NCI-H1105 (cell line): ENCODE measurements at places on chromosomes 12 and 14.

- DNase-seq: no peak
Measured at GRCh38 chr12:66071549-66071948, 59.0 kb downstream of the LLPH start.

- DNase-seq: peak; percentile 5
Measured at GRCh38 chr12:79373896-79374499, 316.8 kb downstream of the PAWR start.

- DNase-seq: no peak
Measured at GRCh38 chr14:102454711-102455110, 54.9 kb downstream of the ANKRD9 start.

GRCh38 chr12:121669521-121669900 lies at the start of gene MORN3:
Gene MORN3, minus strand, starts transcription at chr12:121669654. Its CDS starts 171 bp downstream, at chr12:121669483.
- DNase-seq: no peak

- no peak for DNase-seq
Measured at GRCh38 chr14:62053188-62053587, 291.0 kb downstream of the SNAPC1 start.

GRCh38 chr14:59394268-59394667 lies 70.9 kb downstream of the GPR135 start:
- no peak for DNase-seq

DNA sequence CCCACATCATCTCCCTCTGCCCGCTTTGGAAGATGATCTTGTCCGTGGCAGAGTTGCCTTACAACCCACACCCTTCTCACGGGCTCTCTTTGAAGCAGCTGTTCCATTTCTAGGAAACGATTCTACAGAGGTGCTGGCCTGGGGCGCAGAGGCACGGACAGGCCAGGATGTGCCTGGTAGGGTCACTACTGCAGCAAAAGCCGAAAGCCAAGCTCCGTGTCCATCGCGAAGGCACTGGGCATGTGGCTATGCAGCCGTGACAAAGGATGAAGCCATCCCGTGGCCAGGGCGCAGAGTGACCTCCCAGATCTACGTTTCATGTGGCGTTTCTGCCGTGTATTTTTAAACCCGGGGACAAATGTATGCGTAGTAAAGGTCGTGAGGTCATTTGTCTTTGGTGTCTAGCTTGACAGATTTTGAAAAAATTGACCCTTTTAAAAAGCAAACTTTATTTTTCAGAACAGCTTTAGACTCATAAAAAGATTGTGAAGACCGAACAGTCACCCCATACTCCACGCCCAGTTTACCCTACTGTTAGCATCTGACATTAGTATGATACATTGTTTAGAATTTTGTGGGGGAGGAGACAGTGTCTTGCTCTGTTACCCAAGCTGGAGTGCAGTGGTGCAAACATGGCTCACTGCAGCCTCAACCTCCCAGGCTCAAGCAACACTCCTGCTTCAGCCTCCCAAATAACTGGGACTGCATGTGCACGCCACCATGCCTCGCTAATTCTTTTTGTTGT lies 40.4 kb upstream of the NCOR2 start:
- no peak for DNase-seq

DNA sequence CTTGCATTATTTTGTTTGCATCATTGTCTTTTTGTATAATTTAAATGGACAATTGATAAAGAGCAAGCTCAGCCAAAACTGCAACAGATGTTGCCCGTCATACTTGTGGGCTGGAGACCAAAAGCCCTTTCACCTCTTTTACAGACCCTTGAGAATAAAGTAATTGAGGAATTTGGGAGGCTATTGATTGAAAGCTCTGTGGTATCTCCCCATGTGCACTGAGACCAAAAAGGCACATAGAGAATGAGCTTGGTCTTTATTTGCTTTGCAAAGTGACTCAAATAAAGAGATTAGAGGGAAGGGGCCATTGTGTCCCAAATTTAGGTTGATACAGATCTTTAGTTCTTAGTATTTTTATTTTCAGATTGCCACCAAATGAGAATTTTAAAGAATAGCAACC lies 617.6 kb downstream of the TRHDE start:
- DNase-seq: no peak

DNA sequence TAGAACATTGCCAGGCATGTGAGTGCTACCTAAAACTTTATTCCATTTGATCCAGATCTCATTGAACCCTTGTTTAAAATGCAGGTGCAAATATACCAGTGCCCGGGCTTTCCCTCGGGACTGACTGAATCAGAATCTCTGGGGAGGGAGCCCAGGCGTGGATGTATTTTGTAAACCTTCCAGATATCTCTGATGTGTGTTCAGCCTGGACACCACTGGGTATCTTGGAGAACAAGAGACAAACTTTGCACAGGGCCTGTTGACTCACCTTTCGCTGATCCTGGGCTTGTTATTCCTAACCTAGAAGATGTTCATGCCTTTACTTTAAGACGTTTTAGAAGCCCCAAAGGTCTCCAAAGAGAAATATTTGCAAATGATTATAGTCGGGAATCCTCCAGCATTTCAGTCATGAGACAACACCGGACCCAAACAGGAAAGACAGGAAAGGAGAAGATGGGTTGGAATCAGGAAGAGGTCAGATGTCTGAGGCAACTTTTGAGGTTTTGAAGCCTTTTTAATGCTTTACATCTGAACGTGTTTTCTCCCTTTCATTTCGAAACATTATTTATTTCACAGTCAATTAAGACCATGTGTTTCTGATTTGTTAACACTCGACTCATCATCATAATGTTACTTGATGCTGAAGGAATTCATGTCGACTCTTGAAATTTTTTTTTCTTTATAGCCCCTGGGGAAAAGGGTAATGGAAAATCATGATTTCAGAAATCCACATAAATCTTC lies 118.6 kb downstream of the PLXNC1 start:
- DNase-seq: no peak

DNA sequence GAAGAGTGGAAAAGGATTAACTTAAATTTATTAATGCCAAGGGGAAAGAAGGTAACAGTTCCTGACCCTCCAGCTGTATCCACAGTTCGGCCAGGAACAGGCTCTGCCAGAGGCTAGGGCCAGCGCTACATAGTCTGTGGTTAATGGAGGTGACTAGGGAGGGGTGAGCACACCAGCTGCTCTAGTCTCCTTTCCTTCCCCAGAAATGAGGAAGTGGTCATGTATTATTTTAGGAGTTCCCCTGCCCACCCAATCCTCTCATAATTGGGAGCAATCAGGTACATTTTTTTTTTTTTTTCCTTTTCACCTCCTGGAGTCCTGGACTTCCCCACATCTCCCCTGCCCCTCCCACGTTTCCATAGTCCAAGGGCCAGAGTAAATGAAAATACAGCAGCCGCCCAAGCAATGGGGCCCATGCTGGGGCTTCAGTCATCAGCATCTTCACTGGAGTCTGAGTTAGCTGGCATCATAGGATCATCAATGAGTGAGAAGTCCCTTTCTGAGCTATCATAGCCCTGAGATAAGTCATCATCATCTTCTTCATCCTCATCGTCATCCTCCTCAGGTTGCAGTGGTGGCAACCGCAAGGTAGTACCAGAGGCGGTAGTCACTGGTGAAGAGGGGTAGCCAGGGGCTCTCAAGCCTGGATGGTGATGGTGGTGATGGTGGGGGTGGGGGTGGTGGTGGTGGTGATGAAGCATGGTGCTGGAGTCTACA lies 1.5 kb upstream of the SUPT16H start:
- no peak for DNase-seq

DNA sequence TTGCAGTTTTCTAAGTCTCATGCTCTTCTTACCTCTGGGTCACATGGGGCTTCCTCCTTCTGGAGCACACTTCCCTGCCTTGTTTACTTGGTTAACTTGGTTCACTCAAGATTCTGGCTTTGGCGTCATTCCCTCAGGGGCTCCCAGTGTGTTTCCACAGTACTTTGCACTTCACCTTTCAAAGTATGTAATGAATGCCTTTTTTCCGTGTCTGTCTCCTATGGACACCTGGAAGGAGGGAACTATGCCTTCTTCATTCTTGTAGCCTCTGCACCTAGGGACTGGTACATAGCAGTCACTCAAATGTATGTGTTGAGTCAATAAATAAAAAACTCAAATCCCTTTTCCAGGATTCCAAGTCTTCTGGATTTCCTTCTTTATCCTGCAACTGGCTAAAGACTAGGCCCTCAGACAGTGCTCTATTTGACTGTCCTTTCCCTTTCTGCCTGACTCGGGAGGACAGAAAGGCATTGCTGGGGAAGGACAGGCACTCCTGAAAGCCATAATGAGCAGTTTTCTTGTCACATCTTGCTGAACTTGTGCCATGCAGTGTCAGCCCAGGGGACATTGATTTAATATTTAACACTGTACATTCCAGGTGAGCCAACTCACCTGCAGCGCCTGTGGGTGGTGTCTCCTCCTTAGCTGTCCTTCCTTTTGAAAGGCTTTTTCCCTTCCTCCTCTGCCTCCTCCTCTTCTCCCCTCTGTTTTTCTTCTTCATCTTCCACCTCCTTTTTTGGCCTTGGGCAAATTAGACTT lies 12.8 kb downstream of the MYRFL start:
- no peak for DNase-seq

DNA sequence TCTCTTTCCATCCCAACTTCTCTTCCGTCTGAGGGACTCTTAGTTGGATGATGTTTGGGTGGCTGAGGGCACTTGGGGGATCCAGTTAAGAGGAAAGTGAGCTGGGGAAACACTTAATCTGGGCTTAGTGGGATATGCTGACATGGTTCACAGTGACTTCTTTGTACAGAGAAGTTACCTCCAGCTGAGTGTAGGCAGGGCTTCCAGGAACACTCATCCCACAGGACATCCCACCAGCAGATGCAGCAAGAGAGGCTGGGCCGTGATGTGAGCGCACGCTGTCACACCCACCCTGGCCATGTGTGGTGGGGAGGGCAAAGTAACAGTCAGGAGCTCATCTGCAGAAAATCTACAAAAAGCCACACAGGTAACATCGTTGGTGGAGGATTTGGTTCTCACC lies 832 bp upstream of the CACNA2D4 start:
- no peak for DNase-seq

DNA sequence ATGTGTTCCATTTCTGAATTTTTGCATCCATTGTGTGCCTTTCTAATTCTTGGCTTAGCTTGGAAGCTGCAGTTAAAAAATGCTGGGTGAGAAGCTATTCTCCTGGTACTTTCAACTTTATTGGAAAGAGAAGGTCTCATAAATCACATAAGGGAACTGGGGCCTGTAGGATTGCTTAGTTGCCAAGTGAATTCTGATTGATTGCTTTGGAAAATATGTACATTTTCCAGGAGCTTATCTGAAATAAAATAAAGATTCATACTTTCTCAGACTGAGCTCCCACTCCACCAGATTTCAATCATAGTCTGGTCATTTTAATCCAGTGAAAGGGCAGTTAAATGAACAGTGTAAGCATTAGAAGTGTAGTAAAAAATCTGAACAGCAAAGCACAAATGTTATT lies 50.0 kb upstream of the PRICKLE1 start:
- DNase-seq: no peak

- no peak for DNase-seq
Measured at GRCh38 chr12:31120392-31121008, 46.8 kb downstream of the DDX11 start.

- no peak for DNase-seq
Measured at GRCh38 chr14:103362780-103363179, 22.4 kb upstream of the MARK3 start.

- DNase-seq: no peak
Measured at GRCh38 chr12:109743076-109743910, 29.7 kb downstream of the FAM222A start.

- DNase-seq: peak; percentile 98
Measured at GRCh38 chr14:77882098-77882497, 82.2 kb downstream of the ADCK1 start.

DNA sequence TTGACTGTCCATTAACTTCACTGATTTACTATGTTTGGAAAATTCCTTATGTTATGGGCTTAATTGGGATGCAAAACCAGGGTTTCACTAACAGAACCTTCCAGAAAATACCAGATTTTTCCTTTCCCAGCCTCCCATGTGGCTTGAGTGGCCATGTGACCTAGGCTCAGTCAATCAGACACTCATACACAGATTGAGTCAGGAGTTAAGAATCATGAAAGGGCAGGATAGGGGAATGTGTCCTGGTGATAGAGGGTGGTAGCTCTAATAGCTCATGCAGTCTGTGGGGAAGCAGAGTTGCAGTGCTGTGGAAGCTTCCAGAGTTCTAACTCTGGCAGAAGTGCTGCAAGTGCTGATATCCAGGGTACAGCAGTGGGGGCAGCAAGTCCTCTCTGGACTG lies 134.1 kb upstream of the IFNG-AS1 start:
- no peak for DNase-seq

- no peak for DNase-seq
Measured at GRCh38 chr12:94674051-94674451, 23.7 kb upstream of the TMCC3 start.
